ENCODE measurements at places on chromosomes 7 and 10.
A peak's percentile ranks its signal among the peaks of the same experiment; 100 is the strongest.

- DNase-seq = peak; percentile 85
Observed at GRCh38 chr10:73480158-73480557, 15.7 kb downstream of the PPP3CB start.

- DNase-seq = no peak
Observed at GRCh38 chr10:74099420-74099819, 51.2 kb downstream of the AP3M1 start.

DNA sequence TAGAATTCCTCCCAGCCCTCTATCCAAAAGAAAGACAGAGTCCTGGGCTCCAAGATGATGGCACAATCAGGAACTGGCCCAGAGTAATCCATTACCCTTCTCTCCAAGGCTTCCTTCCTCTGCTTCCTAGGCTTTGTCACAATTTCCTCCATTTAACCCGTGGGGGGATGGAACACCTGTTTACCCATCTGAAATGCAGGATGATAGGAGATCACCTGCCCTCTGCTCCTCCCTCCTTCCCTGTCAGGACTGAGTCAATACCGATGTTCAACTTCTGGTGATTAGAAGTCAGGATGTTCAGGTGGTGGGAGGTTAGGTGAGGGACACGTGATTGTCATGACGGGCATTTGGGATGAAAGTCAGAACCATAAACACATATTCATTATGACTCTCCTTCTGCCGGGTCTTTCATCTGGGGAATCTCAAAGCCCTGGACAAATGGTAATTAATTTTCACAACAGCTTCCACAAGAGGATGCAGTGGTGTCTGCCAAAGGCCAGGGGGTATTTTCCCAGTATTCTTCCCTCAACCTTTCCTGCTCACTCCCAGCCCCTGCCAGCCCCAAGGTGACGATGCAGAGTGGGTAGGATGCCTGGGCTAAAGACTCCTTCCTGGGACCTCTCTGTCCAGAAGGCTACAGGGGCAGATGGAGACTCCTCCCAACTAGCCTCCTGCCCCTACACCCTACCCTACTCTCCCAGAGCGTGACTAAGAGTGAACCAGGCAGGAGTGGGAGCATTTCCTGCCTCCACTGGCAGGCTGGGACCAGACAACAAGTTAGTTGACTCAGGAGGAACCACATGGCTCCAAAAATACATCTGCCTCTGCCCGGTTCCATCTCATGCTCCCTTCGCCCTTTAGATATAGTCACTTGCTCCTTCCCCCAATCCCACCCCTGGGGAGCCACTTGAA is 27.9 kb downstream of the DUSP5 start:
- no peak for DNase-seq

- no peak for DNase-seq
Observed at GRCh38 chr7:80968606-80969005, 49.8 kb upstream of the SEMA3C start.

DNA sequence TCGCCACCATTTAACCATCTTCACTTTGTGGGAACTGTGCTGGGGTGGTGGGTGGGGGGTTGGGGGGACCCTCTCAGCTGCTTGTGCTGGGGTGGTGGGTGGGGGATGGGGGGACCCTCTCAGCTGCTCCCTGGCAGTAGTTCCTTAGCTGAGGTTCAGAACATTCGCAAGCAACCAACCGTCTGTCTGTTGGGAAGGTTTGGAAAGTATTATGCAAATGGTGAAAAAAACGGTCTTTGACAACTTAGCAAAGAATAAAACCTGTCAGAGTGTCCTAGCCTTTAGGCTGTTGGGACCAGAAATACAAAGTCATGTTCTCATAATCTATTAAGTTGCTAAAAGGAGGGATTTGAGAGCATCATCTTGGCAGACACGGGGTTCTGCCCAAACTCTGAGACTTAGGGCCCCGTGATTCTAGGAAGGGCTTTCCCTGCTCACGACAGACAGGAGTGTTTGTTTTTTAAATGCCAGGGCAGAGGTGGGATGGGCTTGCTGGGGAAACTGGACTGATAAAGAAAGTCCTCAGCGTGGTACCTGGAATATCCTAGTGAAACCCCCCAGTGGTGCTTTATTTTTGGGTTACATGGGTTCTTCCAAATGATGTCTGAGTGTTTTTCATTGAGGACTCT is 14.1 kb upstream of the SRGN start:
- no peak for DNase-seq

- no peak for DNase-seq
Observed at GRCh38 chr10:79346012-79346340, 1.3 kb upstream of the PPIF start.

DNA sequence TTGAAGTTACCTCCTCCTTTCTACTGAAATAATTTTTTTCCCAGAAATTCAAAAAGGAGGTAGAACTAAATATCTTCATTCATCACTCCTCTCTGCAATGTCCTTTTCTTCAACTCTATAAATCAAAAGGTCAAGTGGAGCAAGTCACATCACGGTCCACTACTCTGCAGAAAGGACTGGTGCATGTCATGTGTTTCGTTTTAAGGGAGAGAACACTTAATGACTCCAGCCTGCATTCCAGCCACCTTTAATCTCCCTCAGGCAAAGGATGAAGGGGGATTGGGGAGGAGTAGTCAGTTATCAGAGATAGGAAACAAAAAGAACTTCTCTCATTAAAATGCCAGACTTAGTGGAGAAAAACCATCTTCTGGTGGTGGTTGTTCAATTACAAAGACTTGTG is 78.9 kb downstream of the ANK3 start:
- no peak for DNase-seq

DNA sequence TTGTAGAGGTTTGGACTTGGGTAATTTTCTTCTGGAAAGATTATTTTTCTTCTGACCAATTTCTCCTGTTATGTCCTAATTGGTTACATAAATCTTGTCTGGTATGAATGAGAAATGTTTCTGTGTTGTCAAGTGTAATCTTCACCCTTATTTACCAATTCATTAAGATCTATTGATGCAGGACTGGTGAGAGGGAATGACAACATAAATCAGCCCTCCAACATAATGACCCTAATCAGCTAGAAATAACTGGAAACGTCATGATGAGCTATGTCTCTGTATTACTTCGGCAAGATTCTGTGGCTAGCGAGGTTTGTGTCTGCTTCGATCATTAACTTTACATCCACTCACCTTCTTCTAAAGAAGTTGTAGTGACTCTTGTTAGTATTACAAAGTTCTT is 3.5 kb downstream of the FOXP2 start:
- no peak for DNase-seq

All from activated CD4-positive, alpha-beta T cell treated with anti-CD3 and anti-CD28 coated beads, Interleukin-2, Interleukin-4, amounts not matched to agents 100 ng/mL and 50 ng/mL, durations not matched to agents 16 hours and 8 hours (primary cell).